ENCODE measurements at places on chromosomes 4 and X.

- DNase-seq, result no peak
These were observed 815 bp downstream of the FAM53A start for GRCh38 chr4:1683261-1683735.

DNA sequence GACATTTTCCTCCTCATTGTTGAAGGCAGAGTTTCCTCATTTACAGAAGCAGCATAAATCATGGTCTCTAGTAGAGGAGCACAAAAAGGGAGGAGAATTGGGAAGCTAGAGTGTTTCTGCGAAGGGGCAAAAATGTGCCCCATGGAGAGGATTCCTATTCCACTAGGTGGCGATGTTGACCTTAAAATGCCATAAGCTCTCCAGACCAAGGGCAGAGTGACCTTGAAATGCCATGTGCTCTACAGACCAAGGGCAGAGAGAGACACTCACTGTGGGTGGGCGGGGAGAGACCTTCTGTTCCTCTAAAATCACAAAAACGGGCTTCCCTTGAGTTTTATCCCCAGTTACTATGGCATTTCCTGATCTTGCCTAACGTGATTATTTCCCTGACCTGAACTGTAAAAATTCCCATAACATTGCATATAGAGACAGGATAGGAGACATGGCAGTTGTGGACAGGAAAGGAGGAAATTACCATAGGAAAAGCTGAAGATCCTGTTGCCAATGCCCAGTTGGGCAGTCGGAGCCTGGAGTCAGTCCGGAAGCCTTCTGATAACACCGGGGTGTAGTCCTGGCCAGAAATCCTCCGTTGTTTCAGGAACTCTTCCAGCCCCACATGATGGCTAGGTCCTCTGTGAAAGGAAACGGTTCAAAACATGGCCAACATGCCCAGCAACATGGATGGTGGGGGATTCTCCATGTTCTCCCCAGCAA, 567.7 kb downstream of the MAGEB5 start:
- DNase-seq, result no peak

GRCh38 chrX:28586981-28587551, at the start of gene IL1RAPL1:
IL1RAPL1 (plus strand) TSS chrX:28587446.
- no peak for DNase-seq

GRCh38 chrX:2665387-2666304, 25.4 kb upstream of the CD99 start:
- no peak for DNase-seq

DNA sequence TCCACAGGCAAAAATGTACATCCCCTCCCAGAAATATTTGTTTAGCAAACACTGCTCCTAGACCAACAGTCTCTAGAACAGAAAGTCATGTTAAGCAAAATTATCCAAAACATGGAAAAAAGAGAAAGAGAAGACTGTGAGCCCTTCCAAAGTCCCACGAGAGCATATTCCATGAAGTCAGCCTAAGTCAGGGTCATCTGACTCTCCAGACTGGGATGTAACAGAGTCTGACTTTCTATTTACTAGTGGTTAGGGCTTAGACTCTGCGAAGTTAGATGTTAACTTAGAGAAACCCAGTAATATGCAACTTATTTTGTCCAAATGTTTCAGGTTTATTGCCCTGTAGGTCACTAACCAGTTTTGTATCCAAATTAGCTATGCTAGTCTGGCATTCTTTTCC, 102.3 kb downstream of the MID1 start:
- DNase-seq, result no peak

GRCh38 chrX:9539605-9540387, 74.9 kb downstream of the TBL1X start:
- no peak for DNase-seq

GRCh38 chr4:18077808-18078207, 56.3 kb upstream of the LCORL start:
- DNase-seq, result no peak

DNA sequence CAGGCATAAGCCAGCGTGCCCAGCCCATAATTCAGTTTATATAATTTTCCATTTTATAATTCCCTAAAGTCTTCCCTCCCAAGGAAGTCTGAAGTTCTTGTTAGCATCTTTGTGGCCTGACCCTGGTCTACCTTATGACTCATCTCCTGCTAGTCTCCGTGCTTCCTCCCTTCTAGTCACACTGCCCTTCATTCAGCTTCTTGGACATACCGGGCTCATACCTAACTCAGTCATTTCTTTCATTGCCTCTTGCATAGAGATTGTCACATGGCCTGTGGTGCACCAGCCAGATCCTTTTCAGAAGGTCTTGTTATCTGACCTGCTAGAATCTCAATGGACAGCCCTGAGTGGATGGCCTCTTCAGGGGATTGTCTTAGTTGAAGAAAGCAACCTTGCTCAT, 22.8 kb upstream of the MAML3 start:
- no peak for DNase-seq

GRCh38 chr4:22391551-22391950, 124.3 kb downstream of the ADGRA3 start:
- DNase-seq, result no peak

DNA sequence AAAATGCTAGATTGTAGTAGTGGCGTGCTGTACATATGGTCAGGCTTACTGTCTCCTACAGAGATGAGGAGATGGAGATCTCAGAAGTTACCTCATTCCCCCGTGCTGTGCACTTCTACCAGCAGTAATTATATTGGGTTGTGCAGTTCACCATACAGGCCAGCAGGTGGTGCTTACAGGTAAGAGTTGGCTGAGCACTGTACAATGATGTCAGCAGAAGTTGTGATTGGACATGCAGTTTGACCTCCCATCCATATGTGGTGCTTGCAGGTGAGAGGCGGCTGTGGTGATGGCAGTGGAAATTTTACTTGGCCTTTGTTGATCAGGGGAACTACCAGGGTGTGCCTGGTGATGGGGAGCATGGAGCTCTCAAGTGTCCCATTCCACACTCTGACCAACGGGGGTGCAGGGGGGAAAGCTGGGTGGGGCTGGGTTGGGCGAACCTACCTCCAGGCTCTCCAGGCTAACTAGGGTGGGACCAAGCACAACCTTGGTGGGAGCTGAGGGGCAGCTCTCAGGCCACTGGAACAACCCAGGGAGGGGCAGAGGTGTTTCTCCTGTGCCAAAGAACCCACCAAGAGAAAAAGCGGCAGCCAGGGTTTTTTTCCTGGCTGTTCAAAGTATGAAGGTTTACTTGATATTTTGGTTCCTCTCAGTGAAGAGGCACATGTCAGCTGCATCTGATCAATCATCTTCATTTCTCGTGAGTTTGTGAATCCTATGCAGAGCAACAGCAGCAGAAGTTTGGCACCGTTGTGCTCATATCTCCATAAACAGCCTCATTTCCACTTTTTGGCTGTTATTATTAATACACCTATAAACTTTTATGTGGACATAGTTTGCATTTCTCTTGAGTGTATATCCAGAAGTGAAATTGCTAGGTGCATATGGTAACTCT, 73.8 kb upstream of the FREM3 start:
- peak; percentile 54 for DNase-seq

DNA sequence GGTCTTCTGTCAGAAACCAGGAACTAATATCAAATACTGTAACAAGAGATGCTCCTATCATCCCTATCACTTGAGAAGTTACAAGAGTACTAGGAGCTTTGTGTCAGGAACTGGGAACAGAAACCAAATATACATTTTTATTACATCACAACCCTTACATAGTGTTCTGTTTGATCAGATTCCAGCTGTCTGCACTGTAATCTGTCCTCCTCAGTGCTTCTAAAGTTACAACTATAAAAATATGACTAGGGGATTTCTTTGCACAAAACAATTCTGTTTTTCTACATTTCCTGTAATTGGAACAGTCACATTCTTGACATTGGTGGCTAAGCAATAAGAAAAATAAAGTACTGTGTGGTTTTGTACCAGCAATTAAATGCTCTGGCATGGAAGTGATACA, 686.0 kb downstream of the PDHA2 start:
- no peak for DNase-seq

DNA sequence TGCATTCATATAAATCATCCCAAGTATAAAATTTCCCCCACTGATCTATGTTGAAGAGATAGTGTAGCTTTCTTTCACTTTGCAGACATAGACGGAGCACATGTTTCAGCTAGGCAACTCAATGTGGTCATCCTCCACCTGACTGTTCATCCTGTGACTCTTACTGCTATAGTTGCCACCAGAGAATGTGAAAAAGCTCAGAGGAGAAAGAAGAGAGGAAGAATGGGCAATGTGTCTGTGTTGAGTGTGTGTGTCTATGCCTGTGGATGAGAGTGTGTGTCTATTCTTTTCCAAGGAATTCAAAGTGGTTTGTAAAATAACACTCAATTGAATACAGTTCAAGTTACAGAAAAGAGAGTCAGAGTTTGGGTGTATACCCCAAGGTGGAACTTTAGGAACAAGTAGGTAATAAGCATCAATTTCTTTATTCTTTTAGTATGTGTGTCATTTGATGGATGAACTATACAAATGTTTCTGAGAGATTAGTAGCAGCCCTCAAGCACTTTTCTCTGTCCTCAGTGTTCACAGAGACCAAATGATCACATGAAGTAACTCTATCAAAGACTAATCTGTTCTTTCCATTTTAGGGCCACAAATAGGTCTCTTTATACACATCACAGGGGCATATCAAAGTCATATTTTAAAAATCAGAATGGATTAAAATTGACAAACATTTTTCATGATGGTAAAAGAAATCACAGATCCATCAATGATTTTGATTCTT, 2.3 kb downstream of the SNCA start:
- no peak for DNase-seq

GRCh38 chr4:88006956-88007303, 505 bp upstream of the PKD2 start:
- no peak for DNase-seq

- no peak for DNase-seq
These were observed 263.4 kb downstream of the GLUD2 start for GRCh38 chrX:121310820-121311219.

- DNase-seq, result no peak
These were observed 78.8 kb upstream of the FAT4 start for GRCh38 chr4:125235971-125236370.

- no peak for DNase-seq
These were observed 1528.3 kb upstream of the AGA start for GRCh38 chr4:178970433-178971140.

- DNase-seq, result no peak
These were observed 5.4 kb upstream of the TBC1D1 start for GRCh38 chr4:37885496-37885895.

DNA sequence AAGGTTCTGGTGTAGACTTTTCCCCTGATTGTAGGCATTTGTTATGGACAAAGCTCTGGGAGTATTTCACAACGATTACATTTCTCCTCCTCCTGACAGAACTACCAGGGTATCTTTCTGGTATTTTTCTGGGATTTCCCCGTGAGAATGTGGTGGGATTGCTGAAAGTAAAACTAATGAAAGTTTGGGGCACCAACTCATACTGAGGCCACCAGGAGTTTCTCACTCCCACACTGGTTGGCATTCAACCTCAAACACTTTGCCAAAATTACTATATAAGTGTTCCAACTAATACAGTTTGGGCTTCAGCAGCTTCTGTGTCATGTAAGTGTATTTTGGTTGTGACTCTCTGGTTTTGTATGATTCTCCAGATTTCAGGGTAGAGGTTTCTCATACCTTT, 855.1 kb downstream of the GLUD2 start:
- DNase-seq, result no peak

DNA sequence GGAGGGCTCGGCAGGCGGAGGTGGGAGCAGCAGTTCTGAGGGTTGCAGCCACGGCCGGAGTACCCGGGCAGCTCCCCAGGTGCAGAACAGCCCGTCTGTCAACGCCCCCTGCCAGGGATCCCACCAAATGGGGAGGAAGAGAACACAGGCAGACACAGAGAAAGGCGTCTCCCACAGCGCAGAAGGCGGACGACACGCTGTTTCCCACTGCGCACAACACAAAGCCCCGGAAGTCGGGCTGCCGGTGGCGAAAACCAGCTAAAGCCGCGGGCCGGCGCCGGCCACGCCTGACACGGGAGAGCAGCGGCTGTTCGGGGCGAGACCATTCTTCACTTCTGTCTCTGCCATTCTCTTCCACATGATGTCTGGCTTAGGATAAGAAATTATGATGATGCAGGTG, 31.6 kb downstream of the CTBP1 start:
- no peak for DNase-seq

DNA sequence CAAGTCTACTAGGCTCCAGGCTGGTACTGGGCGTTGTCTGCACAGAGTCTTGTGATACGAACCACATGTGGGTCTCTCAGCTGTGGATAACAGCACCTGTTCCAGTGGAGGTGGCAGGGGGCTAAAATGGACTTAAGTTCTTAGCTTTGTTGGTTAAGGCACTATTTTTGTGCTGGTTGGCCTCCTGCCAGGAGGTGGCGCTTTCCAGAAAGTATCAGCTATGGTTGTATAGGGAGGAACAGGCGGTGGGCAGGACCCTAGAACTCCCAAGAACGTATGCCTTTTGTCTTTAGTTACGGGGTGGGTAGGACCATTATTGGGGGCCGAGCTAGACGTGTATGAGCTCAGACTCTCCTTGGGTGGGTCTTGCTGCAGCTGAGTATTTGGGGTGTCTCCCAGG, 1138.4 kb downstream of the PCDH19 start:
- DNase-seq, result no peak

- peak; percentile 59 for DNase-seq
These were observed 11.2 kb upstream of the BCOR start for GRCh38 chrX:40108959-40109287.

GRCh38 chrX:147846676-147847075, 65.0 kb upstream of the FMR1 start:
- no peak for DNase-seq

DNA sequence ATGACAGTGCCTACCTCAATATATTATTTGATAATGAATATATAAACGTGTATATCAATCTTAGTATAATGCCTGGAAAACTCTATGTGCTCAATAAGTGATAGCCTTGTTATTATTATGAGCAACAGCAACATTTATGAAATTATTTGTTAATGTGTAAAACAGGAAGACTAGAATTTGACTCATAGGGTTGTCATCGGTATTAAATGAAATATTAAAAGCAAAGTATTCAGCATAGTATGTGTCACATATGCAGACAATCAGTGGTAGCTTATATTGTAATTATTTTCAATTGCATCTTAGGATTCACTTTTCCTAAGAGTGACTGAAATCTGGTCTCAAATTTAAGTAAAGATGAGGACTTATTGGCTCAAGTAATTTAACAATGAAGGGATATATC, 24.6 kb downstream of the SPANXD start:
- DNase-seq, result no peak

GRCh38 chr4:125101719-125102118, 213.0 kb upstream of the FAT4 start:
- DNase-seq, result no peak

- DNase-seq, result no peak
These were observed 6.0 kb downstream of the DHX15 start for GRCh38 chr4:24578364-24578763.

- no peak for DNase-seq
These were observed 1615.5 kb upstream of the PCDH7 start for GRCh38 chr4:29104694-29105093.

GRCh38 chr4:156584100-156584499, 387.5 kb downstream of the PDGFC start:
- DNase-seq, result no peak

DNA sequence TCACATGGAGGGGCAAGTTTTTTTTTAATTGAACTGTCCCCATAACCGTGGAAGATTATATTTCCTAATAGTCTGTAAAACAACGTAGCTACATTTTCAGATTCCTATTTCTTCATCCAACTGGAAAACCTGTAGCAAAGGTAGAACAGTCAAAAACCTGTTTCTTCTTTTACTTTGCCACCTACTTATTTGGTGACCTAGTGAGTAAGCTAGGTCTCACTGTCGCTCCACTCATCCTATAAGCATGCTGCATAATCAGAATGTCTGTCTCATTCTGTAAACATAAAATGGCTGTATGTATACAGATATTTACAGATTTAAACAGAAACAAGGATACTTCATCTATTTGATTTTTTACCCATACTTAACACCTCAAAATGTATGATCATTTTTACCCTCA, 20.4 kb downstream of the MAML3 start:
- no peak for DNase-seq

All from glutamatergic neuron (in vitro differentiated cells).